ENCODE measurements at places on chromosomes 5 and 9. TPM values are rescaled to one million over a fixed set of nuclear protein-coding genes. Genes with fewer than 3 reads are reported as not detected.

DNA sequence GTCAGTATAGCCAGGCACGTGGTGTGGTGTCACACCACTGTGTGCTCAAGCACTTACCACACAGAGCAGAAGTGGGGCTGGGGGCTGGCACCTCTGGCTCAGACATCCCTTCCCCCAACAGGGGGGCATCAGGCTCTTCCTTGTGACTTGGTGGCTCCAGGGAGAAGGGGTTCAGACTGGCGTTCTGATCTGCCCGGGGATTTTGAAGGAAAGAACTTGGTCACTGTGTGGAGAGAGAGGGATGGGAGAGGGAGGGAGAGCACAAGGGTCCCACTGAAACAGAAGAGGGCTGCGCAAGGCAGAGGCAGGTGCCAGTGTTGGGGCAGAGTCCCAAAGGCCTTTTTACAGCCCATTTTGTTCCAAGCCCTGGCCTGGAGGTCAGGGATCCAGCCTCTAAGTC, 109.7 kb upstream of the ALDH1B1 start:
- no peak for DNase-seq

DNA sequence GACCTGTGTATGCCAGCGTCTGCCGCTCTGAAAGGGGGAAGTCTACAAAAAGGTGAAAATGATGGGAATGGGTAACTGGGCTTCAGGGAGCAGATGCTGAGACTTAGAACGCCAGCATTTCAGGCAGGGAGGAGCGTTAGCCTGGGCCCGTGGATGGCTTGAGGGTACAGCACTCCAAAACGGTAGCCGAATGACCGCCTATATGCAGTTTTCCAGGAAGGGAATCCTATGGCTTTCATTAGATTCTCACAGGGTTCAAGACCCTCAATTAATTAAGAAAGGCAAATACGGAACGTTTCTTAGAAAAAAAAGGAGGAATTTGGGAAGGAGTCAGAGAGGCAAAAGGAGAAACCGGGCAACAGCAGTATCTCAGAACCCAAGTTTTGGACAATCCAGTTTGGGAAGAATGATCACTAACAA, 639 bp downstream of the AMACR start:
- no peak for DNase-seq

GRCh38 chr9:132800038-132800648, 77.9 kb downstream of the AK8 start:
- DNase-seq: peak; percentile 70

DNA sequence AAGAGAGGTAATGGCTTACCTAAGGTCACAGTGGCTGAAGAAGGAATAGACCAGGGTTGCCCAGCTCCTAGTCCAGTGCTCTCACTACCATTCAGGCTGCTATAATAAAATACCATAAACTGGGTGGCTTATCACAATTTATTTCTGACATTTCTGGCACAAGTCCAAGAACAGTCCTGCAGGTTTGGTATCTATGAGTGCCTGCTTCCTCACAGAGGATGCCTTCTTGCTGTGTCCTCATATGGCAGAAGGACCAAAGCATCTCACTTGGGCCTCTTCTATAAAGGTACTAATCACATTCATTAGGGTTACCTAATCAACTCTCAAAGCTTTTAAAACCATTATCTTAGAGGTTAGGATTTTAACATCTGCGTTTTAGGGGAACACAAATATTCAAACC, 17.2 kb downstream of the STARD4 start:
- no peak for DNase-seq

DNA sequence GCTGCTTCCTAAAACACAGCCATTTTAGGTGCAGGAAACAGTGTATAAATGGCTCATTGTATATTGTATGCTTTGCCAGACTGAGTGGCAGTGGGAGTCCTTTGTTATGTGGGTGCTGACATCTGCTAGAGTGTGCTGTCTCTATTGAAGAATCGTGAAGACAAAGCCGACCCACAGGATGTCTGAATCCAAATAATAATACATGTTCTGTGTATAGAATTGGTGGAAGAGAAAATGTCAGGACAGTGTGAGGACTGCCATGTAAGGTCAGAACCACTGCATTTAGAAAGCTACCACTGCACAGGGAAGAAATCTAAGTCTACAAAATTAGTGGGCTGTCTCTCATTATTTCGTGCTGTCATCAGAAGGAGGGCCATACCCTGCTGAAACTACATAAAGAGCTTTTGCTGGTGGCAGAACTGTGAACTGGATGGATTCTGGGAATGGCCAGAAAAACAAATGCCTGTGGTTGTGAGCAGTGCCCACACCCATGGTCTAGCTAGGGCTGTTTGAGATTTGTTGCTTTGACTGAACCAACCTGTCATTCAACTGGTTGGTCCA, 2.5 kb downstream of the IL7R start:
- DNase-seq: no peak

DNA sequence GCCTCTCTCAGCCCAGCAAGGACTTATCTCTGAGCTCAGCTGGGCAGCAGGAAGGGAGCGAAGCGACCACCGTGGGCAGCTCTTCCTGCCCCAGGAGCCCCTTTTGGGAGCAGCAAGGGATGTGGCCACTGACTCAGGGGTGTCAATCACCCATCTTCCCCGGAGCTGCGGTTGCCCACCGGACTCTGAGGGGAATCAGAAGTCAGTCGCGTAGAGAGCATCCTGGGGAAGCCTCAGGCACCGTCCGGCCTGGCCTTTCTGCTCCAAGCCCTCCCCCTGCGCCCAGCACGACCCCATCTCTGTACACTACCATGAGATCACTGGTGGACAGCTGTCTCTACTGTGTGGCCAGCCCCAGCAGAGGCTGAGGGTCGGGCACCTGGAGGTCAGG, 24.6 kb downstream of the GFI1B start:
- DNase-seq: no peak

DNA sequence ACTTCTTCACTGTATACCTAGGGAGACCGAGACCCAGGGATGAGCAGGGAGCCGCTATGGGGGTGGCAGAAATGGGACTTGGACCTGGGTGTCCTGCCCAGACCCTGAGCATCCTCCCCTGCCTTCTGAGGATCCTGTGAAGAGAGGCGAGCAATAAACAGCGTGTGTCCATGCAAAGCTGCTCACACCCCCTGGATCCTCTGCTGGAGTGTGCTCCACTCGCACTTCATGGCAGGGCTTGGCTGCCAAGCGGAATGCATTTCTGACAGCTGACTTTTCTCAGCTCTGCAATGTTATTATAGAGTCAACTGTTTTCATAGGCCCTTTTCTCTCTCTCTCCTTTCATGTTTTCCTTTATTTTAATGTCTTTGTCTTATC, 31.0 kb upstream of the ALDH1B1 start:
- no peak for DNase-seq

- DNase-seq: no peak
Measured at GRCh38 chr5:179280095-179280490, 65.2 kb downstream of the ADAMTS2 start.

GRCh38 chr9:137267933-137268355, 9.6 kb upstream of the TOR4A start:
- no peak for DNase-seq

DNA sequence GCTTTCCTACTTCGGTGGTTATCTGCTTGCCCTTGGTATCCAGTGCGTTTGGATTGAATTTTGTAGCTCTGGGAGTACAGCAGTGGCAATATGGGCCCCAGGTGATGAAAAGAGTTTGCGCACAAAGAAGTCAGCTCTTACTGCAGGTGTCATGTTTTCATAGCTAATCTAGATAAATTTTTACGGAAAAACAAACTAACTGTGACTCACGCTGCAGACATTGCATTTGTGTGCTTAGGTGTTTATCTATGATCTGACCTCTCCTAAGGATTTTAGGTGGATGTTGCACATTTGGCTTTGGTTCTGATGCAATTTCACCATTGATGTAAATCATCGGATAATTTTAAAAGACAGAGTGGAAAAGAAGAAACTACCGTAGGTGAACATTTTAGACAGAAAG, 92.1 kb downstream of the VCAN start:
- DNase-seq: no peak

DNA sequence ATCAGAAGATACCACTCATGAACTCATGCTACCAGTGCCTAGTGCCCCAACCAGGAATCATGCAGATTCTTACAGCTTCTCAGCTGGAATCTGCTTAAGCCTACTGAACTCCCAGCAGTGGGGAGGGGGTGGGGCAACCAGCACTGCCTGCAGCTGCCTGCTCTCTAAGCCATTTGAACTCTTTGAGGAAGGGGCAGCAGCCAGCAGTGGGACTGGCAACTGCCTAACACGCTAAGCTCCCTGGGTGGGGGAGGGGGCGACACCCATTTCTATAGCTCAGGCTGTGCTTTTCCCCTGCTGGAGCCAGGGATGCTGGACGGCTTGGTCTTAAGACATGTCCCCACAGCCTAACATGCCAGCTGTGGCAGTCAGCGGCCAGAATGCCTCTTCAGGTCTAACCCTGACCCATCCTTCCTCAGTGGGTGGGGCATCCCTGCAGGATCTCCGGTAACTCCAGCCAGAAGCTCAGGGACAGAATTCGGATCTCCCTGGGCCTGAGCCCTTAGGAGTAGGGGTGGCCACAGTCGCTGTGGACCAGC, 889.7 kb downstream of the CDH9 start:
- DNase-seq: no peak

GRCh38 chr9:25537808-25538207, 140.4 kb downstream of the TUSC1 start:
- DNase-seq: no peak

DNA sequence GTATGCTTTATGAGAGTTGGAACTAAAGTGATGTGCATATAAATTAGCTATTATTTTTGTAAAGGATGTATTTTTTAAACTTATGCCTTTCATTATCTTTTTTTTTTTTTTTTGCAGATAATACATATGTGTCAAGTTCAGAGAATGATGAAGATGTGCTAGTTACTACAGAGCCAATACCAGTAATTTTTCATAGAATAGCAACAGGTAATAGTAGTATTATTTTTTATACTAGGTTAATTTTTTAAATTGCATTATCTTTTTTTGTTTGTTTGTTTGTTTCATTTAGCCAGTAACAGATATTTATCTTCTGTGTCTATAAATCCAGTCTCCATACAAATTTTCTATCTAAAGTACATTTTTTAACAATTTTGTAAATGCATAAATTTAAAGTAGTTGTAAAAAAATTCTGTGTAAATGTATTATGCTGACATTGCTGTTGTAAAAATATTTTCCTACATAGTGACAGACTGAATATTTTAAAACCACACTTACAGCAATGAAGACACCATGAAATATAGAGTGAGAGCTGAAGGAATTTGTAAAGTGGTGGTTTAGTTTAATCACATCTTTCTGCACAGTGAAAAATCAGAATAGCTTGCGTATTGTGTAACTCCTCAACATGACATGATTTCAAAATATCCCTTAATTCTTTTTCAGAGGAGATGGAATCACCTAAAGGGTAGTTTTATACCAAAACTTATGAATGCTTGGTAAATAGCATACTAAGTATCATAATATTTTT, 93.3 kb downstream of the PARP8 start:
- DNase-seq: no peak

Gene PCA3
- total RNA-seq: not detected

Gene LRRC14B
- not detected for total RNA-seq
